MG63 (cell line): ENCODE measurements at places on chromosomes 7 and 10. TPM values are rescaled to one million over a fixed set of nuclear protein-coding genes. Genes with fewer than 3 reads are reported as not detected.

DNA sequence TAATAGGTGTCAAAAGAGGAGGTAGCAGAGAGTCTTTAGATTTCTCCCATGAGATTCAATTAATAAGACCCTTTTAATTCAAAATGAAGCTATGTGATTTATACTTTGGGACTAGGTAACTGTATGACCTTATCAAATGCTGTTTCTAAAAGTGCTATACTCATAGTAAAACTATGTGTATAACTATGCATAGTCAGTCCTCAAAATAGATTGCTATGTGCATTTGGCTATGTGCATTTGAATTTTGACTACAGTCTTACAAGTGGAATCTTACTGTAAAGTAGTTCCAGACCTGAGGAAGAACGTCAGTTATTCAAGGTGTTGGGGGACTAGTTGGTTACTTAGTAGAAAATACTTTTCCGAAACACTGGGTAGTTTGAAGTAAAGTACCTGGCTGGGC, 36.9 kb downstream of the ADD3 start:
- no peak for DNase-seq

DNA sequence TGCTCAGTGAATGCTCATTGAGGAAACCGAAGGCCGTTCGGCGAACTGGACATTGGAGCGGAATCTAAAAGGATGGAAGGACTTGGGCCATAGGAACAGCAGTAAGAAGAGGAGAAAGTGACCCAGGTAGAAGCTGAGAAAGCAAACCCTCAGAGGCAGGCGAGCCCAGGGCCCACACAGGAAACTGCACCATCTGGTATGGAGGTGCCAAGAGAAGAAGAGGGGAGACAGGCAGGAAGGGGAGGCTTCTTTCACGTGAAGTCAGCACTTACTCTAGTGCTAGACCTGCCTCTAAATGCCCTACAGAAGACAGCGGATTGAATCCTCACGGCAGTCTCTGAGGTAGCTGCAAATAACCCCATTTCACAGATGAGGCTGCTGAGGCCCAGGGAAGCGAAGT, 10.2 kb upstream of the CRHR2 start:
- no peak for DNase-seq

- no peak for DNase-seq
Measured at GRCh38 chr7:132773527-132773956, 197.3 kb upstream of the PLXNA4 start.

GRCh38 chr7:117667456-117667855, 187.6 kb downstream of the CFTR start:
- no peak for DNase-seq

- DNase-seq = no peak
Measured at GRCh38 chr7:133846203-133846945, 280.8 kb upstream of the LRGUK start.

GRCh38 chr10:124699471-124700292, 44.5 kb downstream of the FAM53B start:
- DNase-seq = no peak

- DNase-seq = peak; percentile 75
Measured at GRCh38 chr7:131654668-131655326, 98.4 kb upstream of the PODXL start.

DNA sequence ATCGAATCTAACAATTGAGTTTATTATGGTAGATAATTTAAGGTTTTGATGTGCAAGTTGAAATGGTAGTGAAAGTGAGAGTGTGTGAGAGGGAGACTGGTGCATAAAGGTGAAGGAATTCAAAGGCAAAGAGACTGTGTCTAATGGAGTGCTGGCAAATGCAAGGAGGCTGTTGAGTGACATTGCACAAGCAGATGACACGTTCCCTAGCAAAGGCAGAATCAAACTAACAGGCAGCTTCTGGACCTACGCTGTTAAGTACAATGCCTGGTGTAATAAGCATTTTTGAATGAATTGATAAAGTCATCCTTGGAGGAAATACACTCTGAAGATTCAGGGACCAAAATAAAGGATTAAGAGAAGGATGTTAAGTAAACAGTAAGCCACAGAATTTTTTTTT, 11.7 kb upstream of the GPR141 start:
- DNase-seq = no peak

GRCh38 chr7:93955304-93955703, 33.8 kb downstream of the GNG11 start:
- no peak for DNase-seq

- DNase-seq = peak; percentile 31
Measured at GRCh38 chr10:97210543-97210960, 24.8 kb upstream of the SLIT1 start.

DNA sequence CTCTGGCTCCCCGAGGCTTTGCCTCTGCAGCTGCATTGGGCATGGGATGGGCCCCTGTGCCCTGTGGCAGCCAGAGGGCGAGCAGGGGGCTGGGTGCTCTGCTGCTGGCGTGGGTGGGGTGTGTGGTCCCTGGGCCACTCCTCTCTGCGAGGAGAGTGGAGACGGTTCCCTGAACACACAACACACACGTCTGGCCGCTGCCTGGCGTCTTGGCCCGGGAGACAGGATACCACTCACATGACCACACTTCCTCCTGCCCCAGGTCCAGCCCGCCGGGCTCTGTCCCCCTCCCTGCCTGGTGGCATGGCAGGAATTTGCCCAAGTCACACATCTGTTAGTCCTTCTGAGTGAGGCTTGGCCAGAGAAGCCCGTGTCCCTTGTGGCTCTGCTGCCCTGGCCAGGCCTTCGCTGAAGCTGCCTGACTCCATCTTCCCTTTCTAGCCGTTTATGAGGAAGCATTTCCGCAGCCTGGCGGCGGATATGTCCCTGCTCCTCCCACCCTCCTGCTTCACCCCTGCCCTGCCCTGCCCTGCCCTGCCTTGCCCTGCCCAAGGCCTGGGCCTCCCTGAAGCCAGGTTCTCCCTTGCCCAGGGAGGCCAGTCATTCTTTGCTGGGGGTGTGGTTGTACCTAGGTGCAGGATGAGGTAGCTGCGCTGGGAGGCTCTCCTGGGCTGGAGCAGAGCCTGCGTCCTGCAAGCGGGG, 3.0 kb downstream of the BRI3 start:
- DNase-seq = peak; percentile 55

DNA sequence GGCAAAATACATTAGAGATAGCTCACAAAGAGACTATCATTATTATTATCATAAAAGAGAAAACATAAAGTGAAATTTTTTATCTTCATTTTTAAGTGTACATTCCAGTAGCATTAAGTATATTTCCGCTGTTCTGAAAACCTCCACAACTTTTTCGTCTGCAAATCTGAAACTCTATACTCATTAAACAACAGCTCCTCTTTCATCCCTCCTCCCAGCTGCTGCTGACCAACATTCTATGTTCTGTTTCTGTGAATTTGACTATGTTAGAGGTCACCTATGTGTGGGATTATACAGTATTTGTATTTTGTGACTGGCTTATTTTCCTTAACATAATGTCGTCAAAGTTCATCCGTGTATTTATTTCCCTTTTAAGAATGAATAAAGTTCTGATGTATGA, 429.3 kb upstream of the TPK1 start:
- DNase-seq = no peak

- DNase-seq = no peak
Measured at GRCh38 chr10:119166564-119166963, 1.1 kb upstream of the SFXN4 start.

DNA sequence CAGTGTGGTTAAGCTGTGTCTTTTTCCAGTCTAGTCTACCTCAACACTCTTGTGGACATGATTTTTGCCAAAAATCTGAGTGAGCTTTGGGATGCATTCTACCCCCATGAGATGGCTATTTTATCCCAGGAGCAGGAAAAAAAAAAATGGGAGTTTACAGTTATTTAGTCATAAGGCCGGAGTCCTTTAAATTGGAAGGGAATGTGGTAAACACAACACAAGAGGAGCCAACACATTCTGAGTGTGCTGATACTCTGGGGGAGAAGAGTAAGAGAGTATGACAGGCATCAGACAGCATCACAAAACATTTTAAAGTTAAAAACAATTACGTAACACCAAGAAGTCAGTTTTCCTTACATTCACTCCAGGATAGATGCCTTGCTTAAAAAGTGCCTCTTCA, 46.1 kb downstream of the C1GALT1 start:
- no peak for DNase-seq

DNA sequence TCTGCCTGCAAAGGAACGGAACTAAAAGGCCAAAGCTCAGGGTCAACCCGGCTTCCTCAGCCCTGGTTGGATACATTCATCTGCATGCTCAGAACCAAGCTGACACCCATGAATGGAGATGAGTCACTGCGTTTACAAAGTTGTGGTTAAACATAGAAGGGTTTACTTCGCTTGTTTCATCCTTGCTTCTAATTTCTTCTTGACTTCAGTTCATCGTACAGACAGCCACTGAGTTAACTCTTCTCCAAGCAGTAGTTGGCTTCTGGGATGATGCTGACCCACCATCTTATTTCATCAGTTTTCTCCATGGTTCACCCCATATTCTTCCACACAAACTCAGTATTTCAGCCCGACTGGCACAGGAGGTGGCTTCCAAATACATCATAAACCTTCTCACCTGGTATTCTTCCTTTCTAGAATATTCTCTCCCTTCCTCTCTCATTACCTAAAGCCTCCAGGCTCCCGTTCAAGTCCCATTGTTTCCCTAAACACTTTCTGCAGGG, 166.3 kb upstream of the RNF32 start:
- peak; percentile 62 for DNase-seq

DNA sequence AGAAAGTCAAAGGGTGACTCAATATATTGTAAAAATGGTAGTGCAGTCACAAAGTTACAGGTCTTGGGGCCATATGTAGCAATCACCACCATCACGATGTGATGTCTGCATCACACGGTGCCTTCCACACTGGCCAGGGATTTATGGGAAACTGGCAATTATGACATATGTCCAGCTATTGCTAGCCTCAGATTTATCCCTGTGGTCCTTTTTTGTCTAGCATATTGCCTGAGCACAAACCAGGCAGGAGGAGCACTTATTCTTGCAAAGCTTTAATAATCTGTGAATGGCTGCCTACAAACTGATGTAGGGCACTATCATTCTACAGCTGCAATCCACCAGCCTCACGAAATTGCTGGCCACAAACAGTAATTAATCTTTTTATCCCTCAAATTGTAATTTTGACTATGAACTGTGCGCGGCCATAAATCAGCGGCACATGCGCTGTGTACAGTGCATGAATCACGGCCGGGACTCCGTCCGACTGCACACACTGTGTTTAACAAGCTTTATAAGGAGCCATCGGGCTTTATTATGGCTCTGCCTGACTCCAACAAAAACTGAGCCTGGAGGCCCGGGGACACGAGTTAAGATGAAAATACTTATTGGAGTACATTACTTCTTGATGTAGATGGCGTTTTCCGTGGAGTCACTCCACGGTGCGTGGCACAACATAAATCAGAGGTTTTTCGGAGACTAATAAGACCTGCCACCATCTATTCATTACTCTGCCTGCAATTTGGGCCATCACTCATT, 115.2 kb downstream of the EBF3 start:
- DNase-seq = no peak

GRCh38 chr7:107002126-107002525, 42.4 kb upstream of the PRKAR2B start:
- no peak for DNase-seq

DNA sequence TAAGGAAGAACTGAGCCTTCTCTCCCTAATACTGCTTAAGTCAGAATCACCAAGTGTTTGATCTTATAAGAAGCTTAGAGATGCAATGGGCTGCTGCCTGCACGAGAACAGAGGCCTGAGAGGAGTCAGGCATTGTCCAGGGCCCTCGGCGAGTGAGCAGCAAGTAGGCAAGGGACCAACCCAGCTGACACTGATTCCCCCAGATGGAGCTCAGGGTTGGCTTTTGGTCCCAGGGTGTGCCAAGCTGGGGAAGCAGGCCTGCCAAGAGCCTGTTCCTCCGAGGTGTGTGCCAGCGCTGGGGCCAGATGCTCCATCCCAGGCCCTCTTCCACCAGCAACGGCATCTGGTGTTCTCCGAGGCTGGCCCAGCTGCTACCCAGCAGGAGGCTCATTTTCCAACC, 222.0 kb upstream of the ZMIZ1 start:
- peak; percentile 22 for DNase-seq

GRCh38 chr10:89332123-89332633, 4.4 kb downstream of the IFIT3 start:
- DNase-seq = no peak

DNA sequence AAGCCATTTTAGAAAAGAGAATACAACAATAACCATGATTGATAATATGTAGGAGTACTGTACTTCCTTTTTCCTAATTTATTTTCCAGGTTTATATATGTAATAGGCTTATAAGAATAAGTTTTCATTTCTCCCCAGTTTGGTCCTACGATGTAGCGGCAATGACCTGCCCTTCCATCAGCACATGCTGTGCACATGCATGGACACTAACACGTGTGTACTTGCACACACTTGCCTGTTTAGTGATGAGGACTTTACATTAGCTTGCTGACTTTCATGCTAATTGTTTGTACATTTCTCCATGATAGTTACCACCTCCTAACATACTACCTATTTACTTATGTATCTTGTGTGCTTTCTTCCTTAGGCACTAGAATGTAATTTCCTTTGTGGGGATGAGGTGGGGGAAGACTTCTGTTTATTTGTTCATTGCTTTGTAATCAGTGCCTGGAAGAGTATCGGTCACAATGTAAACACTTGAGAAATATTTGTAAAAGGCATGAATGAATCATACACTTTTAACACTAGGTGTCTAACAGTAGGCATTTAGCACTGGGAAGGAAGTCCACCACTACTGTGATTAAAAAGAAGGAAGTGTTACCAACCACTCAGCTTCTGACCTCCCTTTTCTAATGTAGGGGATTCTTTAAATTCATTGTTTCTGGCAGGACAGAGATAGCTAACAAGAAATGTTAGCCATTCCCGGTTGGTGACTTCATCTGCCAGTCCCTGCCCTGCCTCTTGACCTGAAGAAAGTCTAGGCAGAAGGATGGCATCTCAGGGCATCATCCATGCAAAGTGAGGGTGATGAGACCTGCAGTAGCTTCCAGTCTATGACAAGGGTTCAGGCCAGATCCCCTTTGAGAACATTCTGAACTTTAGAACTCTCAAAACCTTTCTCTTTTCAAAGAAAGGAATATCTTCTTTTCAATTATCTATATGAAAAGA, 120.2 kb upstream of the RAB18 start:
- DNase-seq = peak; percentile 53

GRCh38 chr7:112505495-112505894, 24.7 kb downstream of the LSMEM1 start:
- DNase-seq = no peak

DNA sequence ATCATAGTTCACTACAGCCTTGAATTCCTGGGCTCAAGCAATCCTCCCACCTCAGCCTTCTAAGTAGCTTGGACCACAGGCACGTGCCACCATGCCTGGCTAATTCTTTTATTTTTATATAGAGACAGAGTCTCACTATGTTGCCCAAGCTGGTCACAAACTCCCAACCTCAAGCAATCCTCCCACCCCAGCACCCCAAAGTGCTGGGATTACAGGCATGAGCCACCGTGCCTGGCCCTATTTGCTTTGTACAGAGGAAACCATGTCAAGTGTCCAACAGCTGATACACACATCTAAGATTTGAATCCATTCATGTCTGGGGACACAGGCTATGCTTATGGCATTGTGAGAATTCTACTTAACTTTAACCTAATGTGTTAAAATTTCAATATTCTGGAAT, 29.9 kb upstream of the MPP7 start:
- no peak for DNase-seq

- no peak for DNase-seq
Measured at GRCh38 chr10:68342909-68343516, 10.3 kb upstream of the PBLD start.

The C7orf57 gene
- 0.23 TPM in 1 of 2 replicates, not detected in the other for total RNA-seq

The KCNIP2 gene
- total RNA-seq = not detected in 2 replicates

The ASB10 gene
- total RNA-seq = not detected in 2 replicates

The GTF2IRD1 gene
- 9.9 and 12.5 TPM in 2 replicates for total RNA-seq

The GRM3 gene
- total RNA-seq = not detected in 2 replicates

The SEC31B gene
- 0.72 and 1.2 TPM in 2 replicates for total RNA-seq
